ENCODE measurements at places on chromosomes 6 and 20.

DNA sequence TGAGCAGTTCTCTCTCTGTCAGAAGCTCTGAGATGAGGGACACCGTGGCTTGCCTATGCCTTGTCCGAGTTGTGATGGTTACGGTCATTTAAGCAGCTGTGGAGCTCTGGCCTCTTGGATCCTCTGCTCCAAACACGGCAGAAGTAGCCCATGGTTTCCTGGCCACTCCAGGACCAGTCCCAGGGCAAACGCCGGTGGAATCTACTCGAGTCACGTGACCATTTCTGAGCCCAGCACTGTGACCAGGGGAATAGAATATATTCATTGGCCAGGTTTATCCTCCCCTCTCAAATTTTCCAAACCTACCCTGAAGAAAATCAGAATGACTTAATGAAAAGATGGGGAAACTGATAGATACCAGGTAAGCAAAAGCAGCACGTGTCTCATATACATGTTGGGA lies 152.8 kb downstream of the TTLL2 start:
- peaks cover 7% of the 10 kb centered on the region for H3K27me3 ChIP-seq
- no peaks in the 10 kb centered on the region for H3K36me3 ChIP-seq
- H3K4me1 ChIP-seq: no peaks in the 10 kb centered on the region
- H3K4me3 ChIP-seq: no peak overlapping the region

DNA sequence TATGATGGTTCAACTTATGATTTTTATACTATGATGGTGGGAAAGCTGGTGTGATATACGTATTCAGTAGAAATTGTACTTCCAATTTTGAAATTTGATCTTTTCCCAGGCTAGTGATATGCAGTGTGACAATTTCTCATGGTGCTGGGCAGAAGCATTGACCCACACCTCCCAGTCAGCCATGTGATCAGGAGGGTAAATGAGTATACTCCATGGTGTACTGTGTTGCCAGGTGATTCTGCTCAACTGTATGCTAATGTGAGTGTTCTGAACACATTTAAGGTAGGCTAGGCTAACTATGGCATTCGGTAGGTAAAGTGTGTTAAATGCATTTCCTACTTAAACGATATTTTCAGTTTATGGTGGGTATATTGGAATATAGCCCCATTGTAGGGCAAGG lies 19.1 kb downstream of the PTPRA start:
- H3K4me1 ChIP-seq: peaks cover 30% of the 10 kb centered on the region
- no peak for DNase-seq
- no peaks in the 10 kb centered on the region for H3K27me3 ChIP-seq
- no peak overlapping the region for H3K4me3 ChIP-seq
- peaks cover 34% of the 10 kb centered on the region for H3K36me3 ChIP-seq
- H3K27ac ChIP-seq: no peak overlapping the region

- no peaks in the 10 kb centered on the region for H3K4me1 ChIP-seq
- no peaks in the 10 kb centered on the region for H3K36me3 ChIP-seq
- no peak overlapping the region for H3K4me3 ChIP-seq
- no peak overlapping the region for H3K27ac ChIP-seq
Measured at GRCh38 chr20:10920396-10920795, 246.6 kb upstream of the JAG1 start.

GRCh38 chr20:61260905-61261304 lies 8.8 kb downstream of the CDH4 start:
- H3K27ac ChIP-seq: no peak overlapping the region
- no peaks in the 10 kb centered on the region for H3K4me1 ChIP-seq
- H3K27me3 ChIP-seq: peaks cover 2% of the 10 kb centered on the region
- no peaks in the 10 kb centered on the region for H3K36me3 ChIP-seq
- no peak for DNase-seq

DNA sequence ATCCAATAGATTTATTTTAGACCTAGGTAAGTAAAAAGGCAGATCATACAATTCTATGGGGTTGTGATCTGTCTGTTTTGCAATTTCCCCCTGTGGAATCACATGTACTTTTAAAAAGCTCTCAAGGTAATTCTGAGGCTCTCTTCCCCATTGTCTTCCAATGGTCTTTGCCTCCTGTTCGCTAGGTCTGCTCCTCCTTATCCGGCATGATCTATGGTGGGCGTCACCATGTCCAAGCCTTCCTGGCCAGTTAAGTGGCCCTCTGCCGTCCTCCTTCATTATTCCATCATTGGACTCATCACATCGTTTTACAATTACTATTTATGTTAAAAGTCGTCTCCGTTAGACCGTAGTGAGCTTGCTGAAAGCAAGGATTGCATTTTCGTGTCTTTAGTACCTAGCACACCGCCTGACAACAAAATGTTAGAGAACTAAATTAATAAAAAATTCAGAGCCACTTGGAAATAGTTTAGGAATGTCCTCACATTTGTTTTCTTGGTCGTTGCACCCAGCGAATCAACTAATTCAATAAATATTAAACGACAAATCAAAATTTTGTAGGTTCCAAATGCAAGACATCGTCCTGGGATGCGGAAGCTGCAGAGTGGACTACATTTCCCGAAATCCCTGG lies 2.2 kb upstream of the STXBP5 start:
- H3K4me1 ChIP-seq: peaks cover 25% of the 10 kb centered on the region
- H3K4me3 ChIP-seq: peak overlapping the region; percentile 100
- DNase-seq: peak; percentile 24
- peaks cover 5% of the 10 kb centered on the region for H3K36me3 ChIP-seq

GRCh38 chr6:90846824-90847223 lies 260.0 kb upstream of the MAP3K7 start:
- H3K36me3 ChIP-seq: no peaks in the 10 kb centered on the region
- no peak overlapping the region for H3K27ac ChIP-seq
- H3K27me3 ChIP-seq: peaks cover 5% of the 10 kb centered on the region
- no peaks in the 10 kb centered on the region for H3K4me1 ChIP-seq
